ENCODE measurements at places on chromosomes 3 and 15.

DNA sequence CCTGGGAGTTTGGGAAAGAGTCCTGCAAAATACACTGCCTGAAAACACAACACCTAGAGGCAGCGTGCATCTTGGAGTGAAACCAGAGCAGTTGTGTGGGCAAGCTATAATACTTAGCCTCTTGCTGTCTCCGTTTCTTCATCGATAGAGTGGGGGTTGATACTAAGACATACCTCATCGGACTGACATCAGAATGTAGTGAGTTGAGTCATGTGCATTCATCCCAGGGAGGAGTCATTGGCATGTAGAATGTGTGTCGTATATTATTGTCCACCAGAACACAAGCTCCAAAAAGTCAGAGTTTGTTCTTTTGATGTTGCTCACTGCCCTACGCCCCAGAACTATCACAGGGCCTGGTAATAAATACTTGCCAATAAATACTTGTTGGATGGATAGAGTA, 4.3 kb downstream of the SNTN start:
- no peak for DNase-seq

DNA sequence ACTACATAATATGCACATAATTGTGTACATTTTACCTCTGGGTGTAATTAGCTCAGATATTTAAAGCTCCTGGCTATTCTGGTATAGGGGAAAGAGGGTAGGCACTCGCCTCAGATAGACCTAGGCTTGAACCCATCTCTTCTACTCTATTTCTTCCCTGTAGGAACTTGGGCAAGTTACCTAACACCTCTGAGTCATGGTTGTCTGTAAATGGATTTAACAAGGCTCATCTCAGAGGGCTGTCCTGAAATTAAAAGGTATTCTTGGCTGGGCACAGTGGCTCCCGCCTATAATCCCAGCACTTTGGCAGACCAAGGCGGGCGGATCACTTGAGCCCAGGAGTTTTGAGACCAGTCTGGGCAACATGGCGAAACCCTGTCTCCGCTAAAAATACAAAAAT, 30.7 kb downstream of the NANOGP8 start:
- no peak for DNase-seq

DNA sequence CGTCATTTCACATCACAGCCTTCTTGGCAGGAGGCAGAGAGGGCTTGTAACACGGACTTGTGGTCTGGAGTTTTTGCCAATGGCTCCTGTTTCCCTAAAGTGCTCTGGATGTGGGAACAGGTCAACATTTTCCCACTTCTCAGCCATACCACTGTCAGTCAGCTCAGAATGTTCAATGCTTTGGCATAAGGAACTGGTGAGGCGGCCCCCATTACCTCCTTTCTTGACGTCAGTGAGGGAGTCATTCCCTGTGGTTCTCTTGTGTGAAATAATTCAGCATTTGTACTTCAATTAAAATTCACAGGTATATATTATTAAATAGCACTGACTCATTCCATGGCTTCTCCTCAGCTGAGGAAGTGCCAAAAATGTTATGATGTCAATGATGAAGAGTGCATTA, 167.1 kb downstream of the P3H2 start:
- no peak for DNase-seq

DNA sequence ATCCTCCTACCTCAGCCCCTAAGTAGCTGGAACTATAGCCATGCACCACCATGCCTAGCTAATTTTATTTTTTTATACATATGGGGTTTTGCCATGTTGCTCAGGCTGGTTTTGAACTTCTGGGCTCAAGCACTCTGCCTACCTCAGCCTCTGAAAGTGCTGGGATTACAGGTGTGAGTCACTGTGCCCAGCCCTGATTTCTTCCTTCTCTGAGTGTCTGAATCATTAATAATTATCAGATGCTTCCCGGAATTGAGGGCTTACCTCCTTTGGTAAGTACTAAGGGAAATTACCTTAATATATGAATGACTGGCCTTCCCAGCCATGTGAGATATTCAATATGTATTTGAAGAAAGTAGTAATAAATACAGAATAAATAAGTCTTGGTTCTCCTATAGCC, 7.2 kb downstream of the CLPX start:
- DNase-seq: no peak

DNA sequence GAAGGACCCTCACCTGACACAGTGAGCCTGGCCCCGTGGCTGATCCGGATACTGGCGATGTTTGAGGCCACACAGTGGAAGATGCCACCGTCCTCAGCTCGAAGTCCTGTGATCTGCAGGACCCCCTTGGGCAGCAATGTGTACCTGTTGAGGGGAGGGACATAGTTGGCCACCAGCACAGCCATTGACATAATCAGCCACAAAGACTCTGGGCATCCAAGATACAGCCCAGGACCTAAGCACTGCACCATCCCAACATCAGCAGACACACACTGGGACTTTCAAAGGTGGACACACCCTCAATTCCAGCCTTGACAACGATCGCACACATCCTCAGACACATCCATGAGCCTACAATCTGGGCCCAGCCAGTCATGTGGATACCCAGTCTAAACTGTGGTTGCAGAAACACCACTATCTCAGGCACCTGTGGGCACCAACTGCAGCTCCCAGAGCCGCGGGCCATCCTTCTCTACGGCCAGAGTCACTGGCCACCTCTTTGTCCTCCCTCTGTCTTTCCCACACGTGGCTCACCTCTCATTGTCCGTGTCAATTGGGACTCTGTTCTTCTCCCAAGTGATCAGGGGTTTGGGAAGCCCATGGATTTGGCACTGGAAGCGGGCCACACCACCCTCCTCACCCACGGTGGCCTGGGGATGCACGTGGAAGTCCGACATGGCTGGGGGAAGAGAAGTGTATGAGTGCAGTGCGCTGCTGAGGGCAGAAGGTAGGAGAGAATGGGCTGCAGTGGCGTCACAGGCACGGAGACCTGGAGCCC, 31.0 kb downstream of the RNU5B-1 start:
- no peak for DNase-seq

DNA sequence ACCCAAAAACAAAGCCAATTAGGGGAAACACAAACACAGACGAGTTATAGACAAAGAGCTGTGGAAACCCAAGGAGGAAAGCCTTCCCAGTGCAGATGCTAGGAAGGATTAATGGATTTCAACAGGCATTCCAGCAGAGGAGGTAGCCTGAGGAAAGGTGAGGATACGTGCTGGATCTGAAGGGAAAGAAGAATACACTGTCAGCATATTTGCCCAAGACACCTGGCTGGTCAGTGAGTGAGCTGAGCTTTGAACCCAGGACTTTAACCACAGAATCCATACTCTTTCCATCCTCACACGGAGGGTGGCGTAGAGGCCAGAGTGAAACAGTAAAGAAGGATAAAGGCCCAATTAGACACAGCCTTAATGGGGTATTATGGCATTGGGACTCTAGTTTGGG, 9.1 kb upstream of the BFSP2 start:
- no peak for DNase-seq
